ELF-1 (cell line): ENCODE measurements at places on chromosomes 7 and 10.

DNA sequence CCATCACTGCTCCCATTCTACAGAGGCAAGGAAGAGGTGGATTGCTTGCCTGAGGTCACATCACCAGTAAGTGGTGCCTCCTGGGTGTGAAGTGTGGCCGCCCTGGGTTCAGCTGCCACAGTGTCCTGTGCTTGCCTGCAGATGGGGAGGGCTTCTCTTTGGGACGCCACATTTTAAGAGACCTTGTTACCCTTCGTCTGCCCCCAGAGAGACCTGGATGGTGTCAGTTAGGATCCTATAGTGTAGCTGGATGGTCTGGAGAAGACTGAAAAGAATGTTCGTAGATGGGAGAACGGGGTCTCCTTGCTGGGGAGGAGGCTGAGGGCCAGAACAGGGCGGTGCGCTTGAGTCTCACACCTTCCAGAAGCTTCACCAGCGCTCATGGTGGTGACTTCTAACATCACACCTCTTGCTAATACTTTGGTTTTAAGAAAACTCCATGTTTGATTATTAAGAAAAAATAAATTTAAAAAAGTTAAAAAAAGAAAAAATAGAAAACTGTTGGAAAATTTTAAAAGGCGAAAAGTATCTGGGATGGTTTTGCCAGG lies 2.3 kb downstream of the DOCK1 start:
- no peak for DNase-seq

GRCh38 chr10:58776568-58777318 lies 264.1 kb downstream of the BICC1 start:
- DNase-seq: no peak

DNA sequence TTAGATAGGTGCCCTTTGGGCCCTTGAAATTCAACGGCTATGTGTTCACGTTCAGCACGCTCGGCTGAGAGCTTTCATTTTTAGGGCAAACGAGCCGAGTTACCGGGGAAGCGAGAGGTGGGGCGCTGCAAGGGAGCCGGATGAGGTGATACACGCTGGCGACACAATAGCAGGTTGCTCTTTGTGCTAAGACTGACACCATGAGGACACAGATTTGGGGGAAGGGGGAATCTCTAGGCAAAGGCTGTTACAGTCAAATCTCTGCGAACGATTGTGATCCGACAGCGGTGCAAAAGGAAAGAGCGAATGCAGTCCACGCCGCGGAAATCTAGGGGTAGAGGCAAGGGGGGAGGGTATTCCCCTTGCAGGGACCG lies 667 bp downstream of the KLLN start:
- no peak for DNase-seq

DNA sequence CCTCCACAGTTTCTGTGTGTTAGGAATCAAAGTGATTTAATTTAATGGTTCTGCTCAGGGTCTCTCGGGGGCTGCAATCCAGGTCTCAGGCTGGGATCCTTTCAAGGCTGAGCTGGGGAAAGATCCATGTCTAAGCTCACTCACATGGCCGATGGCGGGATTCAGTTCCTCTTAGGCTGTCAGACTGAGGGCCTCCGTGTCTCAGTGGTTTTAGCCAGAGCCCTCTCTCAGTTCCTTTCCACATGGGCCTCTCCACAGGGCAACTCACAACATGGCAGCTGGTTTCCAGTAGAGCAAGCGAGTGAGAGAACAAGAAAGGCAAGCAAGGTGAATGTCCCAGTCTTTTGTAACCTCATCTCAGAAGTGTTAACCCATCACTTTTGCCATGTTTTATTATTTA lies 26.9 kb downstream of the CAV1 start:
- DNase-seq: no peak

DNA sequence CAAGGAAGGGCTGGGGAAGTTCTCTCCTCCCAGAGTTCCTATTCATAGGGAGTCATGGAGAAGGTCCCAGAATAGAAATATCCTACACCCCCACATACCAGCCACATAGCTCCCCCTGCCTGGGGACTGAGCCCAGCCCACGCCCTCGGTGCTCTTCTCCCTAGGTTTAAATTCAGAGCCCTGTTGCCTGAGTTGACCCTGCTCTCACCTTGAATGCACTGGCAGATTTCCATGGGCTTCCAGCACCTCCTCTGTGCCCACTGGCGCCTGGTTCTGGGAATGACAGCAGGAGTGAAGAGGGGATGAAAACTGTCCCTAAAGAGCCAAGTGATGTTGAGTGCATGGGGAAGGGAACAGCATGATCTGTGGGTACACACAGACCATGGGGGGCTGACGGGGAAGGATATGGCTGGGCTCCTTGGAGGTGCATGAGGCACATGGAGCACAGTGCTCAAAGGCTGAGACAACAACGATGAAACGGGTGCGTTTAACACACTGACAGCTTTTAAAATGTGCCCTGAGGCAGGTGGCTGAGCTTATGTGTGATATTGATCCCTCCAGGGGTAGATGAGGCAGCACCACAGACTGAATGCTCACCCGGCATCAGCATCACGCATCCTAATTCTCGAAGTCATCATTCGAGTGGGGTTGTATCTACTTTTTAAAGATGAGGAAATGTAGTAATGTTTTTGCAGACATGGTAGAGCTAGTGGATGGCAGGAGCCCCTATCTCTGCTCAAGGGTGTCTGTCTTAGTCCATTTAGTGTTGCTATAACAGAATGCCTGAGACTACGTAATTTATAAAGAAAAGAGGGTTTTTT lies 53.7 kb upstream of the IGFBP3 start:
- DNase-seq: no peak

DNA sequence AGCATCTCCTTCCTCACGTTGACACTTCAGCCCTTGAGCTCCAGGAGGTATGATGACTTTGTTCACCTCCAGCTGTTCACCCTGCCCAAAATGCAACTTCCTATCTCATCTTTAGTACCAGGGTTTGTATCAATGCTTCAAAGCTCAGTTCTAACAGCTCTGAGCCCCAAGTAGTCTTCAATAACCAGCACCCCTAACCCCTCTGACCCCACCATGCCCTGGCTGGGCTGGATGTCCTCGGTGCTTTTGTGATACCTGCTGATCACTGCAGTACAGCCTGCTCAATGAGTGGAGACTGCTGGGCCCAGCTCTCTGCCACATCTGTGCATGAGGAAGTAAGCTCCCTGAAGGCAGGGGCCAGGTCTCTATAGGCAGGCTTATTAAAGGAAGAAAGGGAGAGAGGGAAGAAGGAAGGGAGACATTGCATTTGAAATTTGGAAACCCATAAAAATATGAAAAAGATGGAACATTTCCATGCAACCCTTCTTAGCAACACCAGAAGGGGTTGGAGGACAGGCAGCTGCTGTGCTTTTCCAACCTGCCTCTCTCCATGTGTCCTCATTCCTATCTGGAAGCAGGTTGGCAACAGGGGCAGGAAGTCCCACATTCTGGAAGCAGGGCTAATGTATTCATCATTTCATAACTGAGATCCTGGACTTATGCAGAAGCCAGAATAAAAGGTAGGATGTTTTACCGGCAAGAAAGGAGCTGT lies 756.1 kb downstream of the GRID1 start:
- no peak for DNase-seq

DNA sequence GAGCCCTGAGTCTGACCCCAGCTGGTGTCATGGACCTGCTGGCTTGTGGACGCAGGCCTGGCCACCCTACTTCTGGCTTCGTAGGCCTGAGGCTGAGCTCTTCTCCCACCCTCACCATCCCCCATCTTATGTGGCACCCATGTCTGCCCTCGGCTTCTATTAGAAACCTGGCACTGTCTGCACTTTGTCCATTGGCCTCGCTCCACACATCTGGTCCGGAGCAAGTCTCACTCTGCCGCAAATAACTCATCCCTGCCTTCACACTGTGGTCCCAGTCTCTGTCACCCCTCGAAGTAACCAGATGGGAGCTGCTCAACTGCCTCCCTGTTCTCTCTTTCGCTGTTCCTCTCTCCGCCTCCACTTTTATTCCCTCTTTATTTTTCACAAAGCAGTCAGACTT lies 78.6 kb downstream of the TRRAP start:
- no peak for DNase-seq

- no peak for DNase-seq
Measured at GRCh38 chr7:149495785-149496641, 1.6 kb downstream of the ZNF746 start.

- no peak for DNase-seq
Measured at GRCh38 chr10:109992485-109992884, 15.3 kb upstream of the ADD3 start.

DNA sequence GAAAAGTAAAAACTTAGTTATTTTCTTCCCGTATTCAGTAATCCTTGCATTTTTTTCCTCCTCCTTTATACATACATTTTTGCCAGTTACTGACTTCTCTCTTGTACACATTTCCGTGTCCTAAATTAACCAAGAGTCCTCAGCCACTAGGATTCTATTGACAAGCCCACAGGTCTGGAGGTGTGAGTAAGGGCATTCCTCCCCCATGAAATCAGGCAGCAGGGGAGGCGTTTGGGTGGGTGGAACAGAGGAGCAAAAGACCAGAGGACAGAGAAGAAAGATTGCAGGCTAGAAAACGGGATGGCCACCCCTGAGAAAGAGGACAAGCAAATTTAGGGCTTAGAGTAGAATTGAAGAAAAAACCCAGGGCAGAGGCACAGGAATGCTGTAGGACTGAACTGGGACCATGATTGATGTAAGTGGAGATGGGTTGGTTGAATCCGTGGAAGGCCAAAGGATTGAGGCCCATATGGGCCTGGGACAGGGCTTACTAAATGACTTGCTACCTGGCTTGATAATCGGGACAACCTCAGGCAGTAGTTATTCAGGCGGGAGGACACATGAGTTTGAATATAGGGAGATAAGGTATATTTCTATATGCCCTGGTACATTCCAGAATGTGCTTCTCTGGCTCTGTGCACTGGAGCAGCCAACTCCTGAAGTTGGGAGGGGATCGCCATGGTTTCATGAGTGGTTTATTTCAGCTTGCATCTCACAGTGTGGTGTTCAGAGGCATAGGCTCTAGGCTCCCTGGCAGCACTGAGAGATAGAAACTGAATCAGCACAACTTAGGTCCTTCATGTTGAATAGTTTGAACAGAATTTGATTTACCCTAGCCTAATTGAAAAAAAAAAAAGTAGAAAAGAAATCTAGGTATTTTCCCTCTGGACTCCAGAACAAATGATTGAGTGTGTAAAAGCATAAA lies 28.0 kb downstream of the IKZF1 start:
- DNase-seq: no peak

GRCh38 chr7:101399759-101400158 lies 37.1 kb downstream of the COL26A1 start:
- DNase-seq: no peak

GRCh38 chr10:62352356-62352970 lies 21.7 kb upstream of the ZNF365 start:
- no peak for DNase-seq

DNA sequence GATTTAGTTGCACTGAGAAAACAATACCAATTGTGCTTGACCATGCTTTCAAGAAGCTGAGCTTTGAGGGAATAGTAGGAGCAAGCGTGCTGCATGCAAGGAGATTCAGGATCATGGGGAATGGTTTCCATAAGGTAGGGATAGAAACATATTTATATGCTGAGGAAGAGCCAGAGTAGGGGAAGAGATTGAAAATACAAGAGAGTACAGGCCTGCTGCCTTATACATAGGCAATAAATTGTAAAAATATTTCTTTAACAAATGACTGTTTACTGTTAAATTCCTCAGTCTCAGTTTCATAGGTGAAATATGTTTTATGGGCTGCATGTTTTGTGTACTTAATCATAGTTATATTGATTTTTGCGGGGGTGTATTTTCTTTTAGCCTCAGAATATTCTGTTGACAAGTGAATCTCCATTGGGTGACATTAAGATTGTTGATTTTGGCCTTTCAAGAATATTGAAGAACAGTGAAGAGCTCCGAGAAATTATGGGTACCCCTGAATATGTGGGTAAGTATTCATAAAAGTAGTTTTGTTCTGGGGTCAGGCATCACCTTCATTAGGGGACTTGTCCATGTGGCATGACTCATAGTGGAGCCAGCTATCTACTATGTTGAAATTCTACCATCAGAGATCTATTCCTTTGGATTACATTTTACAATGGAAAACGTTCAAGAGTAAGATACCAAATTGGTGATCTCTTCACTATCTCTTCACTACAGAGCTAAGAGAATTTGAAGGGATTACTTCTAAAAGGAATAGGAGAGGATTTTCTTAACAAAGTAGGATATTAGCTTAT lies 36.5 kb downstream of the STK17A start:
- no peak for DNase-seq

DNA sequence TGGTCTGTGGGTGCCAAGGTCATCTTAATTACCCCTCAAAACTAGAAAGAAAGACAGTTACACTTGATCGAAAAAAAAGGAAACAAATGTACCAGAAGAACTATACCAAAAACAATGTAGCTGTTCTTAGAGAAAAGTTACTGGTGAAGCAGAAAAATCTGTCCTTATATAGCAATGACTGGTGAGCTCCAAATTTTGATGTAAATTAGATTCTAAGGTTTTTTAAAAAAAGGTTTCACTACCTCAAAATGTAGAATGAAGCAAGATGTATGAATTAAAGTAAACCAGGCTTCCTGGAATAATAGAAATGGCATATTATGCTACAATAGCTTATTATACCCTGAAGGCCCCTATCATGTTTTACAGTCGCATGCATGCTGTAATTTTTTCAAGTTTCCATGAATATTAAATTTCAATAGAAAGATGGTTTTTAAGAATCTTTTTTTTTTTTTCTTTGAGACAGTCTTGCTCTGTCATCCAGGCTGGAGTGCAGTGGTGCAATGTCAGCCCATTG lies 28.4 kb upstream of the FKBP9 start:
- DNase-seq: no peak

DNA sequence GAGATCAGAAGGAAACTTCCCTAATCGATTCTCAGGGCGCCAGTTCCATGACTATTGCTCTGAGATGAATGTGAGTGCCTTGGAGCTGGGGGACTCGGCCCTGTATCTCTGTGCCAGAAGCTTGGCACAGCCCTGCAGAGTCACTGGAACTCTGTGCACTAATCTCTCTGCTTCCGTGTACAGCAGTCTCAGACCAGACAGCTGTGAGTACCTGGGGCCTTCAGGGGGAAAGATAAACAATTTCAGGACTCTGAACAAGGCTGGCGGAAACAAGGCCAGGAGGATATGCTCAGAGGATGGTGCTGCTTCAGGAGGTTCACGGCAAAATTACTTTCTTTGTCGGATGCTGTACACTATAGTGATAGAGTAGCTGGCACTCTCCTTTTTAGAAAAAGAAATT lies 131.7 kb upstream of the PRSS58 start:
- DNase-seq: no peak

DNA sequence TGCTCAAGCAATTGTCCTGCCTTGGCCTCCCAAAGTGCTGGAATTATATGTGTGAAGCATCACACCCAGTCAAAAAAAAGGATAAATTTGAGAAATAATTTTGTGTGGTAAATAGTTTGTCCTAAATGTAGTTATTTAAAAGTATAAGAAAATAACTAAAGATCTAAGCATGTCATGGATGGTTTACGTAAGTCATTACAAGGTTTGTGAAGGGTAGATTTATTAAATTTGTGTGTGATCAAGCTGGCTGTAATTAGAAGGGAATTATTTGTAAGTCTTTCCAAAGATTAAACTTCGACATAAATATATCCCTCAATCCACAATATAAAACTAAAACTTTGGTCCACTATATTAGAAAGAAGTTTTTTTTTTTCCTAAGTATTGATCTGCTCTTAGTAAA lies 28.6 kb downstream of the ORC5 start:
- no peak for DNase-seq
